ENCODE measurements at places on chromosomes 7 and 10.

DNA sequence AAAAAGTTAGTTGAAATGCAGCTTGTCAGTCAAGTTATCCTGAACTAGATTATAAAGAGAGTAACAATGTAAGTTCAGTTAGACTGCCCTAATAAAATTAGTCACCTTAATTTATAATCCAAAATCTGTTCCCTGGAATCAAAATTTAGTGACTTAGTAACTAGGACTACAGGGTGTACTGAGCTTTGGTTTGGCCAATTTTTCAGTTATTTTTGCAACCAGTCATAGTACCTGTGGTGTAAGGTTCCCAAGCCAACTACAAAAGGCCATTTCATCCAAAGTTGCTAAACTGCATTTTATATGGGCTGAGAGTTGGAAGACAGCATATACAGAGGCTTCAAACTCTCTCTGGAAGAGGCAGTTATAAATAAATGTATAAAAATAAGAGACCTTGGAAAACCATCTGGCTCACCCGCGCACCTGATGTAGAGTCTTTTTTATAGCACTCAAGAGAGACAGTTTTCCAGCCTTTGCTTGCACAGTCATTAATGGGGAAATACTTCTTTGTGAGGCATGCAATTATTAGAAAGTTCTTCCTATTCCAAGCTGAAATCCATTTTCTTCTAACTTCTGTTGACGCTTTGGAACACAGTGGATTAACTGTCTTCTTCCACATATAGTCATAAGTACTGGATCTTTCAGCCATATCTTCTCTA lies 59.2 kb downstream of the PUS7 start:
- no peak for DNase-seq

GRCh38 chr7:100728196-100728595 lies 5.2 kb upstream of the ZAN start:
- no peak for DNase-seq

DNA sequence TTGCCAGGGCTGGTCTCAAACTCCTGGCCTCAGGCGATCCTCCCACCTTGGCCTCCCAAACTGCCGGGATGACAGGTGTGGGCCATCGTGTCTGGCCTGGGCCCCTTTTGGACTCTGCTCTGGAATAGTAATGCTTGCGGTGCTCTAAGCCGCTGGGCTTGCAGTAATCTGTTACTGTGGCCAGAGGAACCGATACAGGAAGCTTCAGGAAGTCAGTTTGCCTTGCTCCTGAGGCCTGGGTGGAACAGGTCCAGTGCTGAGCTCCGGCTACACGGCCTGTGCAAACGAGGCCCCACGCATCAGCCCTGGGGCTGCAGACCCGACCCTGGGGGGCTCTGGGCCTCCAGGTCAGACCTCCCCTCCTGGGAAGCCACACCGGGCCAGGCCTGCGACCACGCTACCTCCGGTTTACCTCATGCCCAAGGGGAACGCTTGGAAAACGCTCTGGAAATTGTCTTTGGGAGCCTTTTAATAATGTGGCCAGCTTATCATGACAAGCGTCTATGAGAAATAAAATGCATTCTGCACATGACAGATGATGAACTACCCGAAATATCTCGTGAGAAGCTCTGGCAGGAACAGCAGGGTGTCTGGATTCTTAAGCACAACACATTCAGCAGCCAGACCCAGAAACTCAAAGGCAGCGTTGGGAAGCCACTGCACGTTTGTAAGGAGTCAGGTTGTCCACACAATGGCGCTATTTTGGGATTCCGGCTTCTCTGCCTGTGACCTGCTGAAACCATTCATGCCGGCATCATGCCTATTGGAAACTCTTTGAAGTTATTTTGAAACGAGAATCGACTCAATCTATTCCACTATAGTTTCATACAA lies 10.1 kb upstream of the ADAP1 start:
- DNase-seq, result no peak

GRCh38 chr7:35820858-35821257 lies 20.0 kb downstream of the SEPTIN7 start:
- no peak for DNase-seq

DNA sequence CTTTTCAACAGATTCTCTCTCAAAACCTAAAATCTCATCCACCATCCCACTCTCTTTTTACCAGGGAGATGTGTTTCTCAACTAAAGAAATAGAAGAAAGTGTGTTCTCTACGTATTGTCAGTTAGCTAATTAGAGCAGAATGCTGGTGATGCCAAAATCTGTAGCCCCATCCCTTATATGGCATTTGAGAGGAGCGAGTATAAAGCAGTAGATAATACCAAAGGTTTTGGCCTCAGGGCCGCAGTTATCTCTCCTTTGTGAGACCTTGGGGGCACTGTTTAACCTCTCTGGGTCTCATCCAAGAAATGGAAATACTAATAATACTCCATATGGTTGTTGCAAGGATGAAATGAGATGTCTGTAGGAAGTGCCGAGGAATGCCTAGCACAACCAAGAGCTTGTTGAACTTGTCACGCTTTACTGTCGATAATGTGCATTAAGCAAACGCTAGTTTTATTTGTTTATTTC lies 456 bp upstream of the DLD start:
- DNase-seq, result peak; percentile 17

DNA sequence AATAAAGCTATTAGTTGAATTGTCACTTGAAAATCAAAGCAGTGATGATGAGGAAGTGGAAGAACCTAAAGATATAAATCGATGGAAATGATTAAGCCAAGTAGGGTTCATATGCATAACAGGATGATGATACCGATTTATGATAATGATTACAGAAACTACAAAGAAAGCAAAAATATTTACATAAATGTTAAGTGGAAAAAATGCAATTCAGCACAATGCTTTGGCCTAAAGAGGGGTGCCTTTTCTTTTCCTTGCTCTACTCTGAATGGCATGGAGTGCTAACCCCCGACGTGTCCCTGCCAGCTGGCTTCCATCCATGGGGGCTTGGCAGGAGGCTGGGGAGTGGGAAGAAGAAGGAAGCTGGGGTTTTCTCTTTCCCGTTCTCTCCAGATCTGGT lies 240.3 kb downstream of the GATA3 start:
- no peak for DNase-seq

GRCh38 chr10:129605266-129605985 lies 138.4 kb downstream of the MGMT start:
- no peak for DNase-seq

GRCh38 chr7:135690566-135690965 lies 28.3 kb downstream of the STMP1 start:
- DNase-seq, result no peak

- DNase-seq, result no peak
Measured at GRCh38 chr7:54719974-54720373, 39.0 kb downstream of the SEC61G start.

- DNase-seq, result no peak
Measured at GRCh38 chr10:24984906-24985305, 31.1 kb downstream of the ENKUR start.

DNA sequence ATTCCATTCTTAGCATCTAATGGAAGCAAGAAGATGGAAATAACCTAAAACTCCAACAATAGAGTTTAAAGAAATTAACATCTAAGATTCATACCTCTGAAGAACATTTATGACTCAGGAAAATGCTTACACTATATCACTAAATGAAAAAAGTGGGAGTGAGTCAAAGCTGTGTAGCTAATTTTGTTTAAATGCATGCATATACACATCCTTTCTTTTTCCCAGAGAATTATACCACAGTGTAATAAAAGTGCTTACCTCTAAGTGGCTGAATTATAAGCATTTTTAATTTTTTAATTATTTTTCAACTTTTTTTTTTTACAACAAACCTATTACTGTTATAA lies 44.3 kb downstream of the CCDC71L start:
- no peak for DNase-seq

GRCh38 chr10:93296151-93296550 lies 186.0 kb downstream of the MYOF start:
- no peak for DNase-seq

DNA sequence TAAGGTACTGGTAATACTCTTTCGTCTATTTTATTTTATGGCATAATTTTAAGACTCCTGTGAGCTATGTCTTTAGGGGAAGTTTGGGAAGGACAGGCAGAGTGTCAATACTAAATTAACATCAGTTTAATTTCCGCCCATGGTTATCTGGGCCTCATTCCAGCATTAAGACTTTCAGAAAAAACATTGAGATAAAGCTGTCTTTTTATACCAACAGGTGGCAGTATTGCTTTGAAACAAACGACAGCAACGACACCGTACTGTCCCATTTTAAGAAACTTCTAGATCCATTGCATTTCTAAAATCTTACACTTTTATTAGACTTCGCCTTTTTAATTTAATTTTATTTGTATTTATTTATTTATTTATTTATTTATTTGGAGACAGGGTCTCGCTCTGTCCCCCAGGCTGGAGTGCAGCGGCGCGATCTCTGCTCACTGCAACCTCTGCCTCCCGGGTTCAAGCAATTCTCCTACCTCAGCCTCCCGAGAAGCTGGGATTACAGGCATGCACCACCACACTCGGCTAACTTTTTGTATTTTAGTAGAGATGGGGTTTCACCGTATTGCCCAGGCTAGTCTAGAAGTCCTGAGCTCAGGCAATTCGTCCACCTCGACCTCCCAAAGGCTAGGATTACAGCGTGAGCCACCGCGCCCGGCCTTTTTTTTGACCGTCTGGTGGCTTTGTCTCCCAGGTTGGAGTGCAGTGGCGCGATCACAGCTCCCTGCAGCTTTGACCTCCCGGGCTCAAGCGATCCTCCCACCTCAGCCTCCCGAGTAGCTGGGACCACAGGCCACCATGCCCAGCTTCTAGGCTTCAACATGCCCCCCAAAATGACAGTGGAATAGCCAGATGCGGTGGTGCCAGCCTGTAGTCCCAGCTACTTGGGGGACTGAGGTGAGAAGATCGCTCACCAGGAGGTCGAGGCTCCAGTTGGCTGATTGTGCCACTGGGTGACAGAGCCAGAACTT lies 78.7 kb upstream of the C1GALT1 start:
- DNase-seq, result no peak

DNA sequence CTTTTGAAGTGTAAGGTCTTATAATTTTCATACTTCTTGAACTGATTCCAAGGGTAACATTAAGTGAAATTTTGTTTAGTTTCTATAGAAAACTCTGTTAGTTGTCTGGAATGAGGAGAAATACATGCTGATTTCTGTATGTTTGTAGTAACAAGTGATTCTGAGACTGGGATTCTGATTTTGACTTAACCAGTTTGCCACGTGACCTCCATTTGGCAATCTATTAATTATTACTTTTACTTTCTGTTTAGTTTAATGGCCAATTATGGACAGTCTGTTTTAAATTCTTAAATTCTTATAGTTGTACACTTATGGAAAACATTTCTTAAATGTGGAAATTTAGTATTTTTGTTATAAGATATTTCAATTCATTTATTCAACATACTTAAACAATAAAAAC lies 163.1 kb downstream of the ADK start:
- no peak for DNase-seq

DNA sequence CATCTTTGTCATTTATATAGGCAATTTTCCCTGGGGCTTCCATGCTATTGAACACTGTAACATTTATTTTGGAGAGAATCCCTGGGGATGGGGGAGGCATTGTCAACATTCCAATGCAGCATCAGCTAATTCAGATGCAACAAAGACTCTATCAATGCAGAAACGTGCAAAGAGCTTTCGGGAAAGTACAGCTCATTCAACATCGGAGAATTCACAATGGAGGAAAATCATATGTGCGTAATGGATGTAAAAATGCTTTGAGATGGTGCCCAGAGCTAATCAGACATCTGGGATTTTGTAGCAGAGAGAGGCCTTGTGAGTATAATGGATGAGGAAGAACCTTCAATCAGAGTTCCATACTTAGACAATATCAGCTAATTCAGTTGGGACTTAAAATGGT lies 28.3 kb upstream of the FIS1 start:
- no peak for DNase-seq

DNA sequence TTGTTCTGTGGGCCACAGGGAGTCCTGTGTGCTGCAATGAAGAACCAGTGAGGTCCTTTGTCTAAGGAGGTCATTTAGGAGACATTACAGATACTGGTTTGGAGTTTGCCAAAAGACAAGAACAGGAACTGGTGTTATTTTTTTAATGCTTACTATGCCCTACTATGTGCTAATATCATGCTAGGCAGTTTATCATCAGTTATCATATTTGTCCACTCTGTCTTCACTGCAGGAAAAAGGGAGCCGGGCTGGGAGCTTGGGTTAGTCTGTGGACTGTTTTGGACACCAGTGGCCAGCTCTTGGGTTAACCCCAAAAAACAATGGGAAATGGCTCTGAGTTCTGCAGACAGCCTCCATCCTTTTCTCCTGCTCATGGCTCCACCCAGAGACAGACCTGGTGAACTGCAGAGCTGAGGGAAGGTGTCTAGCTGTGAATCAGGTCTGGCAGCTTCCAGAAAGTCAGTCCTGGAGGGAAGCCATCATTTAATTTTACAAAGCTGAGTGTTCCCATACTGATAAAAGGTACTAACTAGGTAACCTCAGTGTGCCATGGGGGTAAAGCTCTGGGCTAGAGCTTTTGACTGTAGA lies 101.2 kb upstream of the ZNF746 start:
- peak; percentile 69 for DNase-seq

DNA sequence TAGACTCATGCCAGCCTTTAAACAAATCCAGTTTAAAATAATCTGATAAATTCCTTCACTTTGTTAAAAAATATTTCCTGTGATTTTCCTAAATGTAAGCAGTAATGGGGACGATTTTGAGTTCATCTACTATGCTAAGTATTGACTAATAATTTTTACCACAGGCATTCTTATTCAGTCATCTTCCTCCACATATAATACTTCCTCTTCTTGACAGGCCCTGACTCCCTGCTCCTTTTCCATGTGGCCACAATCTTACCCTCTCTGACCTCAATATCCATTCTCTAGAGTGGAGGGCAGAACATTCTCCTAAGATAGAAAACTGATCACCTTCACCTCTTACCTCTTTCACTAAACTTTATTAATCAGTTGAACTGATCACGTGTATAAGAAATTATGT lies 7.8 kb downstream of the DNAJC2 start:
- no peak for DNase-seq

- DNase-seq, result no peak
Measured at GRCh38 chr10:112298581-112298980, 15.4 kb downstream of the TECTB start.

DNA sequence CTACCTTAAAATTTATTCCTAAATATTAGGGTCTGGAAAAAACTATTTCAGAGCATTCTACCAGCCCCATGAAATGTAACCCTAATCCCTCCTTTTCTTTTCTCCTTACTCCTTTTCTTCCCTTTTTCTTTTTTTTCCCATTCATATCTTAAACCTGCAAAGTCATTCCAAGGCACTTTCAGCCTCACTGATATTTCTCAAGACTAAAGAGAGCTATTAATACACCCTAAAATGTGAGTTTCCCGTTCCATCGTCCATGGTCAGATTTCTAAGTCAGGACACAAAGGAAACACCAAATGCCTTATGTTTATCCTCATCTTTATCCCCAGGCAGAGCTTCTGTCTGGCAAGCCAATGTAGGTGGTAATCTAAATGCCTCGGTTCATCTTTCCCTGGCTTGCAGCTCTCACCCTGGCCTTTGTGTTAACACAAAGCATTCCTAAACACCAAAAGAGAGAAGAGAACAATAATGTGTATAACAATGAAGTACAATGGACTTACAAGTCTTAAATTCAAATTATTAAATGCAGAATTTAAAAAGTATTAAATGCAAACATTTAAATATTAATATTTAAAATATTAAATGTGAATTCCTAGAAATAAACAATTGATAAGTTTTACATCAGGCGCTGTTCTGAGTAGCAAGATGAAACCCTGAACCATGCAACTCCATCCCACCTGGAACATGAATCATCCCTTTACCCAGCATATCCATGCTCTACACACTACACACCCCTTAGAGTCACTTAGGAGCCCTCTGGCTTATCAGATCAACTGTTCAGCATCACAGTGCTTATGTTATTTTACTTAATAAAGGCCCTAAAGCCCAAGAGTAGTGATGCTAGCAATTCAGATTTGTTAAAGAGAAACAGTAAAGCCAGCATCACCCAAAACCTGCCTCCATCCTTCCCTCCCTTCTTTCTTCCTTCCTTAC lies 26.8 kb downstream of the MICU1 start:
- no peak for DNase-seq
